ENCODE measurements at places on chromosomes 1 and 21.

- DNase-seq, result no peak
Observed at GRCh38 chr1:26188477-26188876, 1.9 kb upstream of the CATSPER4 start.

GRCh38 chr1:66589326-66589725 is 55.4 kb downstream of the SGIP1 start:
- DNase-seq, result no peak

DNA sequence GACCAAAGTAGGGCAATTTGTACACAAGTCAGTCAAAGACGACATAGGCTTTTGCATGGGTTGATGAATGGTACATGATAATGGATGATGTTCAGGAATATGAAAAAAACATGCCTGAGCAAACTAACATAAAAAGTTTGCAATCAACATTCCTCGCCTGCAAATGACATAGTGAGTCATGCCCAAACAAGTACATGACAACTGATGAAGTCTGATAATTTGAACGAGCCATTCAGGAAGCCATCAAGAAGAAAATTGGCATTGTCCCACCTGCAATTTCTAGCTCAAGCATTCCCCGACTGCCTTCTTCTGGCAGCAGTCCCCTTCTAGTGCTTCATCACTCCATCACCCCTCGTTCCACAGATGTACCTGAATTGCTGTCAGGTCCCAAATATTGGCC is 118.4 kb upstream of the NR5A2 start:
- no peak for DNase-seq

DNA sequence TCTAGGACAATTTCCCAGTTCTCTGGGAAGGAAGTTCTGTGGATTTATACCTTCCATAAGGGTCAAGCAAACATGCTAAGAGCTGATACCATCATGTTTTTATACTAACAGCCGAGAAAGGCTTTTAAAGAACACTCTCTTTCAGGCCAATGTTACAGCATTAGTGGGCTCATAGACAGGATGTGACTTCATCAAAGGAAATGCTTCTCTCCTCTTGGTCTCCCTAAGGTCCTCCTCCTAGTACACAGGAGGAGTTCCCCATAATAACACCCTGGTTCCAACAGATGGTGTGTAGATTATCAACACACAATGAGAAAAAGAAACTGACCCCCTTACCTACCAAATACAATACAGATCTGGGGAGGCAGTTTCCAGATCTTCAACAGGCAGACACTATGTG is 26.7 kb upstream of the GLIS1 start:
- DNase-seq, result no peak

DNA sequence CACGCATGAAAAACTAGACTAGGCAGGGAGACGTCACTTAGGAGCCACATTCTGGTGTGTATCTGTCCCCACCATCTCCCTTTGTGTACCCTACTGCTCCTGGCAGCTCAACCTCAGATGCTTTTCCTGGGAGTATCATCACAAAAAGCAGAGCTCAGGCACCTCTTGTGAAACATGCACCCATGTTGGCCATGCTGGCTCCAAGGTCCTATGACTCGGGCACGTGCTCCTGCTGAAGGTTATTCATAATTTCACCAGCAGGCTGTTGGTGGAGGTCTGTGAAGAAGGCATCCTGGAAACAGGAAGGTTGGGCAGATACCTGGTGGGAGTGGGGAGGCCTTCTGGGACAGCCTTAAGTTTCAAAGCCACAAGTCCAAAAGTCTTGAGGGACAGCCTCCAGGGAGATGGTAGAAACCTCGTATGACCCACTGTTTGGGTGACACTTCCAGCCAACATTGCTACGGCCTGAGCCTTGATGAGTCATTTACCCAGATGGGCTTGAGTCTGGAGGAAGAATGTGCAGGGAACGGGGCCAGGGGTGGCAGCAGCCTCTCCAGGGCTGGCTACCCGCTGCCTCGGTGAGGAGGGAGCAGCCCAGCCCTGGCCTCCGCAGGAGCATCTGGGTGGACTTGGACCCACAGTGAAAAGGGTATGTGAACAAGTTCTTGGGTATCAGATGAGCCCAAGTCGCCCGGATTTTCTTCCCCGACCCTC is 75.8 kb downstream of the PGBD5 start:
- DNase-seq, result no peak

DNA sequence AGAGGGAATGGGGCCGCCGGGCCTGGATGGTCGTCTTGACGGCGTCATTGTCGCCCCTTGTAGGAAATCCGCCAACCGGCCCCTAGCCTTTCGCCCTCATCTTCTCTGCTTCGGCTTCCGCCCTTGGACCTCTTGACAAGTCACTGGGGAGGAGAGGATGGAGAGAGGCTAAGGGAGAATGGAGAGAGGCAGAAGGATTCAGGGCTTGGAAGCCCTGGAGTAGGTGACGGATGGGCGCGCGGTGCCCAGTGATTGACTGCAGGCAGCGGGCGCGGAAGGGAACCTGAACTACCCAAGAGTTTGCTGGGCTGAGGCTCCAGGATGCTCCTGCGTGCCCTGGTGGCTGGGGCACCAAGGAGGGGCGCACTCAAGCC is 651 bp downstream of the PDE4B start:
- no peak for DNase-seq

- DNase-seq, result no peak
Observed at GRCh38 chr1:185716095-185716494, 18.1 kb upstream of the HMCN1 start.

- peak; percentile 64 for DNase-seq
Observed at GRCh38 chr1:119631433-119632102, 16.5 kb downstream of the ZNF697 start.

- peak; percentile 52 for DNase-seq
Observed at GRCh38 chr1:27536010-27536757, 46.2 kb upstream of the WASF2 start.

GRCh38 chr1:83954166-83954823 is 44.6 kb downstream of the TTLL7 start:
- DNase-seq, result no peak

GRCh38 chr1:208541225-208541855 is 297.2 kb upstream of the PLXNA2 start:
- no peak for DNase-seq

DNA sequence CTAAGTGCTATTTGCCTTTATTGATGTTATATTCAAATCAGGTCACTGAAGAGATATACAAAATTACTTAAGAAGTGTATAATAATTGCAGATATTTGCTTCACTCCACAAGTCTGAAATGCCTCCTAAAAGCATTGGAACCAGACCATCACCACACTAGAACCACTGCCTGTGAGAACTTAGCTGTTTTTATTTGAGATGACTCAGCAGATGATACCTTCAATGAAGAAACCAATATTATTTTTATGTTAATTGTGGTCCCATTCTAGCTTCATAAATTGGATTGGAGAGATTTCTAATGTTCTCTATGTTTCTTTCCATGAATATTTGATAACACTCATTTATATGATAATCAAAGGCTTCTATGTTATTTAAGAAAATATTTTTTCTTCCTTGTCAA is 740.6 kb downstream of the KCNT2 start:
- no peak for DNase-seq

- DNase-seq, result peak; percentile 34
Observed at GRCh38 chr1:226100436-226101391, 38.2 kb downstream of the H3-3A start.

- DNase-seq, result no peak
Observed at GRCh38 chr21:34018910-34019309, 54.5 kb upstream of the MRPS6 start.

- DNase-seq, result no peak
Observed at GRCh38 chr1:182886985-182887384, 47.8 kb downstream of the DHX9 start.

- no peak for DNase-seq
Observed at GRCh38 chr1:110880708-110881374, 7.9 kb downstream of the CD53 start.

- no peak for DNase-seq
Observed at GRCh38 chr21:42387843-42388340, 8.0 kb downstream of the TMPRSS3 start.

DNA sequence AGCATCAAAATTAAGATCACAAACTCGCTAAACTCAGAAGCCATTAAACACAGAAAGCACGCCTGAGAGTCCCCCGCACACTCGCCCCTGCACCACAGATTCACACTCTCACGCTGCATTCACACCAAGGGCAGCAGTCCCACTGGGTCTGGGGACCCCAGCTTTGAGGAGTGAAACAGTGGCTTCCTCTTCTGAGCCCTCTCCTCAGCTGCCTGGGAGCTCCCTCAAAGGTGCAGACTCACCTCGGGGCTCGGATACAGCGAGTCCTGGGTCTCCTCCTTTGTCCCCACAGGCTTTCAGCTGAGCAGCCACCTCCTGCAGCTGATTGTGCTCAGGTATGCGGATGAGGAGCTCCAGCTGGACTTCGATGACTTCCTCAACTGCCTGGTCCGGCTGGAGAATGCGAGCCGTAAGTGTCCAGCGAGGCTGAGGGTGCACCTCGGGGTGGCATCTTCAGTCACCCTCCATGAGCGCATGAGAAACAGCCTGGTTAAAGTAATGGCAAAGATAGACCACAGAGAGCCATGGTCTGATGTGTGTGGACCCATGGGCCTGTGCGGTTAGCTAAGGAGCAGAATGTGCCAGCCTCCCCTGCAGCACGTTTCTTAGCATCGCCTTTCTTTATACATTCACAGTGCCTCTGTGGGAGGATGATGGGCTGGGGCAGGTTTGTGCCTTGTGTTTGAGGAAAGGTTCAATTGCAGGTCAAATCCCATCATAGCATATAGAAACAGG is 47.9 kb downstream of the CAPN9 start:
- no peak for DNase-seq

GRCh38 chr1:43879414-43879813 is 54.2 kb upstream of the ARTN start:
- DNase-seq, result no peak

DNA sequence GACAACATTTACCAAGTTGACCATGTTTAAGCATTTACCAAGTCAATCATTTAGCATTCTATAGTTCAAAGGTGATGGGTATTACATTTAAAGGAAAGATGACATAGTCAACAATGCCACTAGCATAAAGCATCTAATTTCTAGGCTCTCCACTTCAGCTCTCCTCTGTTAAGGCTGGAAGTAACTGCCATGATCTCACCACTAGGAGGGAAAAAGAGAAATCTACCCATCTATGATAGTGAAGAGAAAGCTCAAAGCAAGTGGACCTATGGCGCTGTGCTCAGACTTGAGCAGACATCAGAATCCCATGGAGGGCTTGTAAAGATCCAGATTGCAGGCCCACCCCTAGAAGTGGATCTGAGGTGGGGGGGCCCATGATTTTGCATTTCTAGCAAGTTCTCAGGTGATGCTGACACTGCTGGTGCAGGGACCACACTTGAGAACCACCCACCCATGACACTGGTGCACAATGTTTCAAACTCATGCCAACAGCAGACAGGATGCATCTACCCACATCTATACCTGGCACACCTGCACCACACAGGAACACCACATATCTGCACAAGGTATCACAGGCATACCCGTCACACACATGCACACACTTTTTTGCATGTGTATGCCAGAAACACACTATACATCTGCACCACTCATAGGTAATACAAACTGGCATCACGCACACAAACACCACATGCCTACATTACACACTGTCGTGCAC is 392.9 kb upstream of the RUNX1 start:
- DNase-seq, result no peak

GRCh38 chr1:43822040-43822690 is 111.4 kb upstream of the ARTN start:
- DNase-seq, result no peak
